ENCODE measurements at places on chromosomes 13 and 19.

GRCh38 chr19:8517551-8518442, 3.8 kb upstream of the ZNF414 start:
- DNase-seq: no peak

GRCh38 chr13:25692099-25692498, 320.3 kb downstream of the ATP8A2 start:
- DNase-seq: no peak

DNA sequence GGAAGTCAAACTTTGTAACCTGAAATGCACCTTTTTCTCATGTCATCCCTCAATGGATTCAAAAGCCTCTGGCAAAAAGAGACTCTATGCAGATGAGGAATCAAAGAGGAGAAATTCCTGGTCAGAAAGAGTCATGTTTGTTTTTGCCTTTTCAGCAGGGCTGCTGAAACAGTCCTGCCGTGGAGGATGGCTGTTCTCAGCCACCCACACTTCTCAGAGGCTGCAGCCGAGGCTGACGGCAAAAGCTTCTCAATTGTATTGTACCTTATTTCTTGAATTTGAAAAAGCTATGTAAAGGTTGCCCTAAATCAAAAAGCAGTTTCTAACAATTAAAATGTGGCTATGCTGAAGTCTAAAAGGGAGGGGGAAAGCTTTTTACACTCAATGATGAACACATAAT, 385.3 kb downstream of the KCTD12 start:
- DNase-seq: no peak

GRCh38 chr13:24187185-24187584, 26.7 kb downstream of the SPATA13 start:
- no peak for DNase-seq

DNA sequence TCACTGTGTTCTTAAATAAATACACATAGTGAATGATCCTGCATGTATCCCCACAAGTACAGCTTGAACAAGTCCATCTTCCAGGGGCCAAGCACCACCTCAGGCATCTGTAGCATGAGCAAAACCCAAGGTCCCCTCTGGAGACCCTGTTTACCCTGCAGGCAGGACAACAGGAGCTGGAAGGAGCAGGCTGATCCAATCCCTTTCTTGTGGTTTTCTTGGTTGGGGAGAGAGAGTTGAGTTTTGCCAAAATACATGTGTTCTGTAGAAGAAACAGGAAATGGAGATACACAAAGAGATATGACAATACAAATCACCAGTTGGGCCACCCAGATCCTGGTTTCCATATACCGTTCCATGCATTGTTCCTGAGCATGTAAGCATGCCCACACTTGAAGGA, 92.8 kb downstream of the SHISA2 start:
- DNase-seq: no peak

GRCh38 chr13:92379371-92379770, 847.2 kb upstream of the GPC6 start:
- no peak for DNase-seq

- DNase-seq: no peak
Measured at GRCh38 chr13:33761740-33762139, 56.2 kb upstream of the RFC3 start.

DNA sequence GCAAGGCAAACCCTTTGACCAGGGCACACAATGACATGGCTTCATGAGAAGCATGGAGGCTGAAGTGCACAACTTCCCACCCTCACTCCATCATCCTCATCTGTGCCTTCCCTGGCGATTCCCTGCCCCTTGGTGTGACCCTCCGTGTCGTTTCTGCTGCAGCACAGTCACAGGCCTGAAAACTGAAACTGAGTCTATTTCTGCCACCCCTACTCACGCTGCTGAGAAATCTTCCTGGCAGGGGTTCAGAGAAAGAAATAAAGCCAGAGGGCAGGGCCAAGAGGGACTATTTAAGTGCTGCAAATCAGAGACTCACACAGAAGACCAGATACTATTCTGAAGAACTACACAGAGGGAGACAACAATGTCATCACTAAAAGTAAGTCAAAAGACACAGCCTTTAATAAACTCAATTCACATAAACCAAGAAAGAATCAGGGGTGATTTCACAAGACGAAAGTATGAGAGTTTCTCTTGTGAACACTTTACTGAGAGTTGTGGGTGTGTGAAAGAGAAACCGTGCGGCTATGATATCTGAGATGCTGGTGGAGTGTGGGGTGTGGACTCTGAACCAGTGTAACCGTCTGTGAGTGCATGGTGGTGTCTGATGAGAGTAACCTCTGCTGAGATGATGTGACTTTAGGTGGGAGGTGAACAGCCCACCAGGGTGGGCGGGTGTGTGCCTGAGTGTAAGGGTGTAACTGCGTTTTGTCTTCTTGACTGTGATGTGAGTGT, 23.5 kb downstream of the LGALS16 start:
- DNase-seq: no peak

- no peak for DNase-seq
Measured at GRCh38 chr13:26508885-26509284, 48.6 kb upstream of the WASF3 start.

GRCh38 chr13:95474992-95475391, 77.5 kb upstream of the CLDN10 start:
- peak; percentile 3 for DNase-seq

GRCh38 chr19:5948752-5949564, 29.0 kb downstream of the RANBP3 start:
- DNase-seq: no peak

GRCh38 chr13:32430018-32430747, 2.3 kb upstream of the N4BP2L1 start:
- DNase-seq: no peak

- DNase-seq: peak; percentile 53
Measured at GRCh38 chr13:21670006-21670882, 629 bp upstream of the FGF9 start.

GRCh38 chr13:59504407-59504806, 659.3 kb downstream of the DIAPH3 start:
- DNase-seq: no peak

GRCh38 chr13:111215081-111216047, 100.3 kb downstream of the ARHGEF7 start:
- no peak for DNase-seq

DNA sequence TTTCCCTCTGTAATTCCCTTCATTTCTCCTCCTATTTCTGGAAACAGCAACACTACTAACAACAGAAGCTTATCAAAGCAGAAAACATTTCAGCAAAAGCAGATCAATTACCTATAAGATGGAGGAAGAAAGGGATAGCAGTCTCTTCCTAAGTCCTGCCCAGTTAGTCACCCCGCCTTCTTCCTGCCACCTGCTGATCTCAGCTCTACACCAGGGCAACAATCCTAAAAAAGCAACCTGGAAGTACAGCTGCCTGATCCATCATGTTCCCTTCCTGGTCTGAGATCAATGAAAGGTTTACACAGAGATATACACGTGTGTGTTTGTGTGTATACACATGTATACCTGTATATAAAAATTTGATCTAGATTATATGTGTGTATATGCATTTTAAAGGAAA, 59.4 kb downstream of the TSC22D1 start:
- no peak for DNase-seq

GRCh38 chr19:28633319-28634018, 579.5 kb downstream of the UQCRFS1 start:
- DNase-seq: no peak

DNA sequence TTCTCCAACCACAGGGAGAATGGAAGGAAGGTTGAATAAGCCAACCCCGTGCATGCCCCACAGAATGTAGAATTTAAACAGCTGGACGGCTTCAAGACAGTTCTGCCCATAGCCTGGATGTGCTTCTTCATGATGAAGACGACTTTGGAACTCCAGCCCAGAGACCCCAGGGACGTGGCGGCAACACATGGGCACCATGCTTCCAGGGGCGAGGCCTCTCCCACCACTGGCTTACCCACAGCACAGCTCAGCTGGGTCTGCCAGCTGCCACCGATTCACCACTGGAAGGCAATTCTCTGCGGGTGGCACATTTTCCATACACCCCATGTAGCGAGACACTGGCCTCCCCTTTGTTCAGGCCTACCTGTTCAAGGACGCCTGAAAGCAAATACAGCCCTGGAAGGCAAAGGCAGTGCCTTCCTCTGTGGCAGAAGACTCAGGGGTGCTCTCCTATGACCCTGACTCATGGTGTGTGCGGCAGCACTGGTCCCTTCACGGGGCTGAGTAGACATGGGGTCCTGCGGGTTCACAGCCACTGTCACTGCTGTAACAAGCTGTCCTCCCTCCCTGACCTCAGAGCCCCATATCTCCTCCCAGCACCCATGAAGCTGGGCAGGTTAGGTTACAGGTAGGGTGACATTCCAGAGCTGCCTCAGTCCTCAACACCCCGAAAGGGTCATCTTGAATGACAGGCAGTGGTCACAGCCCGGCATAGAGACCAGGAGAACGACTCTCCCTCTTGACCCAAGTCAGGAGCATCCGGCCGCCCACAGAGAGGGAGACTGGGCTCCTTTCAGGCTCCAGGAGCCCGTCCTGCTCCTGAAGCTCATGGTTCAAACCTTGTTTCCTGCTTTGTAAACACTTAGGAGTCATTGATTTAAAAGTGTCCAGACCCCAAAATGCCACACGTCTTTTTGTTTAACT, 72.7 kb downstream of the SPACA7 start:
- DNase-seq: no peak

DNA sequence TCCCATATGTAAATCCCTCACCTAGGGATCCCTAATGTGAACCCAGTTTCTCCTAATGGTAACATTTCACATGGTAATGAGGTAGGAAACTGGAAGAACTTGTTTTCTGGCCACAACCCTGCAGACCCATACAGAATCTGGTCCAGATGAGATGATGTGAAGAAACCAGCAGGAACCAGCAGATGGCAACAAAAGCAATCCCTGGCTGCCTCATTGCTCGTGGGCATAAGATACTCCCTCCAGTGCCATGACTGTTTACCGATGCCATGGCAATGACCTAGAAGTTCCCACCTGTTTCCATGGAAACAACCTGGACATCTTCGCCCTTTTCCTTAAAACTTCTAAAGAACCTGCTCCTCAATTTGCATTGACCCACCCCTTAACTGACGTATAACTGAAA, 1.4 kb upstream of the CD209 start:
- no peak for DNase-seq

DNA sequence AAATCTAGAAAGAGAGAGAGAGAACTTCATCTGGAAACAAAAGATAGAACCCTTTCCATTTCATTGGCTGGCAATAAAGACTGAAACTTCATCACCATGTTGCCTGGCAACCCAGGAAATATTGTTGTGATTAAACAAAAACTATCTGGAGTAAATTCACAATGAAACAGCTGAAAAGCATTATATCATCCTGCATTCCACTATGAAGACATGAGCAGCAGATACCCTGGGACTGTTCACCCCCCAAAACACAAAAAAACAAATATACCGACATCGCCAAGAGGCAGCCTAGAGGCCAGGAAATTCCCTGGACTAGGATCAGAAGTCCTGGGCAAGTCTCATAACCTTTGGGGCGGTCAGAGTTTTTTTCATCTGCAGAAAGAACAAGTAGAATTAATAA, 158.3 kb downstream of the FOXO1 start:
- no peak for DNase-seq

DNA sequence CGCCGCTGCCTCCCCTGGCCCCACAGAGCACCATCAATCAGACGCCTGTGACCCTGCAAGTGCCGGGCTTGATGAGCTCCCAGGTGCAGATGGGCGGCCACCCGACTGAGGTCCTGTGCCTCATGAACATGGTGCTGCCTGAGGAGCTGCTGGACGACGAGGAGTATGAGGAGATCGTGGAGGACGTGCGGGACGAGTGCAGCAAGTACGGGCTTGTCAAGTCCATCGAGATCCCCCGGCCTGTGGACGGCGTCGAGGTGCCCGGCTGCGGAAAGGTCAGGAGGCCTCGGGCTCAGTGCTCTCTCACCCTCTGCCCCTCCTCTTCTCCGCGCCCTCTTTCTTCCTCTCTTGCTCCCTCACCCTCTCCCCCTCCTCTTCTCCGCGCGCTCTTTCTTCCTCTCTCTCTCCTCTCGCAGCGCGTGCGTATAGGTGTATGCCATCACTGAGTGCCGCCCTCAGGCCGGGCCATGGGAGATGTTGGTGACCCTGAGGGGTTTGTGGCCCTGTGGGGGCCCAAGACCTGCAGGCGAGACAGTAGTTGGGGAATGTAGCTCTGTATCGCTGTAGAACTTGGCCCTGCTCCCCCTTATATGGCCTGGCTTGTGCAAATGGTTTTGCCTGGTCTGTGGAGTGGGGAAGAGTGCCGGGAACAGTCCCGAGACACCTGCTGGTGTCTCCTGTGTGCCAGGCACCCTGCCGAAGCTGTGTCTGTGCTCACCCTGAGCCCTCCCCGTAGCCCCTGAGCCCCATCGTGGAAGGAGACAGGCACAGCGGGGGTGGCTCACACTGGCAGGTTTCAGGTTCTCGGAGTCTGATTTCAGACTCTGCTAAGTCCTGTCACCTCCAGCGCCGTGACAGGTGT, 5.4 kb upstream of the EPN1 start:
- DNase-seq: no peak

DNA sequence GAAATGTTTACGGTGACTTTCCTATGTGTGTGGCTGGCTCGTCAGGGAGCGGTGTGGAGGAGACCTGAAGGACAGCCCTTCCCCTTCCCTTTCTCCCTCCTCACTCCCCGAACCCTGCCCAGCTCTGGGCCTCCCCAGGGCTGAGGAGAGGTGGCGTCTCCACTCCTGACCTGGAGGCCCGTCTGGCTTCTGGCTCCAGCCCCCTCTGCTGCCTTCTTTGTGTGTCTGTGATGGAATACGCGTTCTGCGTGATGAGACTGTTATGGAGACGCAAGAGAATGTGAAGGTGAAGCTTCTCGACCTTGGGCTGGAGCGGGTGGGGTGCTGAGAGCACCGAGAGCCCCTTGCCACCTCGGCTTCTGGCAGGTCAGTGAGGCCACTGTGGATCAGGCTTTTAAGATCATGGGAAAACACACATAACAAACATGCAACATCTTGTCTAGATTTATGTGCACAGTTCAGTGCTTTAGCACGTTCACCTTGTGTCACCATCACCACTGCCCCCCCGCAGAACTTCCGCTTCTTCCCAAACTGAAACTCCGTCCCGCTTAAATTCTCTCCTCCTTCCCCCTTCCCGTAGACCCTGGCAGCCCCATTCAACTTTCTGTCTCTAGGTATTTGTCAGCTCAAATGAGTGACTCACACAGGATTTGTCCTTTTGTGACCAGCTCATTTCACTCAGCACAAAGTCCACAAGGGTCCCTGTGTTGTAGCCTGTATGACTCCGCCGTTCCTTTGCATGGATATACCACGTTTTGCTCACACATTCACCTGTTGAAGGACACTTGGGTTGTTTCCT, 24.7 kb downstream of the ATP11A start:
- no peak for DNase-seq

GRCh38 chr13:33438918-33439317, 153.4 kb upstream of the STARD13 start:
- no peak for DNase-seq

- no peak for DNase-seq
Measured at GRCh38 chr13:35876601-35877000, 254.6 kb downstream of the DCLK1 start.

DNA sequence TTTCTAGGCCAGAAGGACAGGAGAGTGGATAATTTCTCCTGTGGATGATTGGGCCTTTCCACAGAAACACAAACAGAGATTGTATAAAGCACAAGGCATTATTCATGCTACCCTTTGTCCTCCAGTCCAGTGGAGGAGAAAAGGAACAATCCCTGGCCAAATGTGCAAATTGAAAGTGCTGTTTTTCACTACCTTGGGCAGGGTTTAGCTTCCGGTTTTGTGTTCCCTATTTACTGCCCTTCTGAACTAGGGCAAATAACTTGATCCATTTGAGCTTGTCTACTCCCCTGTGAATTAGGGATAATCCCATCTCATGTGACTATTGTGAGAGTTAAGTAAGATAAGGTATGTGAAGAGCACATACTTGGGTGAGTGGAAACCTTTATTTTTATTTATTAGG, 13.3 kb downstream of the PDX1 start:
- no peak for DNase-seq
